Stimulated activated CD4-positive, alpha-beta T cell treated with anti-CD3 and anti-CD28 coated beads, TNF-alpha, amount 100 ng/mL, for 1 hour (primary cell): ENCODE measurements at places on chromosomes 1 and 21.
A peak's percentile ranks its signal among the peaks of the same experiment; 100 is the strongest.

DNA sequence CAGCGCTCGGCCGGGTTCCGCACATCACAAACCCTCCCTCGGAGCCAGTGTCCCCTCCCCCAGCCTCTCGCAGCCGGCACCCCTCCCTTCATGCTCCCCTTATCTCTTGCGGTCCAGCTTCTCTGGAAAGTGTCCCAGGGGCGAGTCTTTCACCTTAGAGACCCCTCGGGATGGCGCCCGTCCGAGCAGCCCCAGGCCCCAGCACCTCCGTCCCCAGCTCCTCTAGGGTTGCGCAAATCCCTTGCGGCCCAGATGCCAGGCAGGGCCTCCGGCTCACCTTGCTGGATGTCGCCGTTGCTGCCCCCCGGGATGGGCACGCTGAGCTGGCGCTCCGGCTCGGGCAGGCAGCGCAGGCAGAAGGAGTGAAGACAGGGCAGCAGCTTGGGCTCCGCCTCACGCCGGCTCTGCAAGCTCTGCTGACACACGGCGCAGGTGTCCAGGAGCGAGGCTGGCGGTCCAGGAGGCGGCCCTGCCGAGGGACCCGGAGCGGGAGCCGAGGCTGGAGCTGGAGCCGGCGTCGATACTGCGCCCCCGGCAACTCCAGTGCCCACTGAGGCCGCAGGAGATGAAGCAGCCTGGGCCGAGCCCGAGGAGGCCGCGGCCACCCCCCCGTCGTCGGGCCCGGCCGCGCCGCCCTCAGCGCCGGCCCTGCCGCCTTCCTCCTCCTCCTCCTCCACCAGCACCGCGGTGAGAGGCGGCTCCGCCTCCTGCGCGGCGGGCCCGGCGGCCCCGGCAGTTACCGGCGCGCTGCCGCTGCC, 550 bp downstream of the TRIM33 start:
- no peak for DNase-seq

- no peak for DNase-seq
Measured at GRCh38 chr1:197467881-197468280, 199.8 kb downstream of the CRB1 start.

GRCh38 chr1:19068639-19069276, 112.3 kb upstream of the IFFO2 start:
- DNase-seq = no peak

- no peak for DNase-seq
Measured at GRCh38 chr21:44360159-44360558, 6.7 kb downstream of the TRPM2 start.

GRCh38 chr1:113266788-113267187, 123.5 kb upstream of the MAGI3 start:
- no peak for DNase-seq

DNA sequence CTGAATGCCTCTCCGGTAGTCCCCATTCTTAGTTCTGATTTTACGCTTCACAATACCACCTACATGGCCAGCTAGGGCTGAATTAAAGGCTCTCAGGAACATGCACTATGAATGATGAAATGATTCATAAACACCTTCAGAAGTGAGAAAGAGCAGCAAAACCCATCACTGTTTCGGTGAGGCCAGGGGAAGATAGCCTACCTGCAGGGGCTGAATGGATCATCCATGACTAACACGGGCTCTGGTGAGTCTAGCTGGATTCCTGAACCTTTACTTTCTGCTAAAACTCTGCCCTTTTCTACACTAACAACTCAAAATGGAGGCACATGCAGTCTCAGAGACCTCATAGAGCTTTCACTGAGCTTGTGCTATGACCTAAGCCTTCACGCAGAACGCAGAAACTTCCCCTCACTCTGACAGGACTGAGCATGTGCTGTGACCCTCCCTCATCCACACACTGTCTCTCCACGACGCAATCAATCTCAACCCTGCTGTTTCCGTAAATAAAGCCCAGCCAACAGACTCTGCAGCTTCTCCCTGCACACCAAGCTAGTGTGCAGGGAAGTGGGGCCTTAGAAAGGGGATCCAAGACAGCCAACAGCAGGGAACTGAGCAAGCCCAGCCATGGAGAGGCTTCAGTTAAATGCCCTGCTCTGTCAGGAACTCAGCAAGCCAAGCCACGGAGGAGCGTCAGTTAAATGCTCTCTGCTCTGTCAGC, 207.8 kb downstream of the SLC45A1 start:
- peak; percentile 19 for DNase-seq

DNA sequence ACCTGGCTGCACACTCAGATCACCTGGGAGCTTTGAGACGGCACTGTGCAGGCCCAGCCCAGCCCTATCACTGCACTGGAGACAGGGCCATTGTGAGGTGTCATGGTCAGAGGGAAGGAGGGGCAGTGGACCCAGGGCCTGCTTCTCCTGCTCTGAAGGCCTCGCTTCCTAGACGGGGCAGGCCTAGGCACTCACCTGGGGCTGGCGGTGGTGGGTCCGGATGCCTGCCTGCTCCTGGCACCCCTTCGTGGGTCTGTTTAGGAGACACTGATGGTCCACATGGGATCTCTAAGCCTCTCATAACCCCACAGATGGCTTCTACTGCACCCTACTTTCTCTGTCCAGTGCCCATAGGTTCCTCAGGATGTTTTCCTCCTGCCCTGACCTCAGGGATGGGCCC, 230.9 kb downstream of the MATN1 start:
- DNase-seq = no peak

DNA sequence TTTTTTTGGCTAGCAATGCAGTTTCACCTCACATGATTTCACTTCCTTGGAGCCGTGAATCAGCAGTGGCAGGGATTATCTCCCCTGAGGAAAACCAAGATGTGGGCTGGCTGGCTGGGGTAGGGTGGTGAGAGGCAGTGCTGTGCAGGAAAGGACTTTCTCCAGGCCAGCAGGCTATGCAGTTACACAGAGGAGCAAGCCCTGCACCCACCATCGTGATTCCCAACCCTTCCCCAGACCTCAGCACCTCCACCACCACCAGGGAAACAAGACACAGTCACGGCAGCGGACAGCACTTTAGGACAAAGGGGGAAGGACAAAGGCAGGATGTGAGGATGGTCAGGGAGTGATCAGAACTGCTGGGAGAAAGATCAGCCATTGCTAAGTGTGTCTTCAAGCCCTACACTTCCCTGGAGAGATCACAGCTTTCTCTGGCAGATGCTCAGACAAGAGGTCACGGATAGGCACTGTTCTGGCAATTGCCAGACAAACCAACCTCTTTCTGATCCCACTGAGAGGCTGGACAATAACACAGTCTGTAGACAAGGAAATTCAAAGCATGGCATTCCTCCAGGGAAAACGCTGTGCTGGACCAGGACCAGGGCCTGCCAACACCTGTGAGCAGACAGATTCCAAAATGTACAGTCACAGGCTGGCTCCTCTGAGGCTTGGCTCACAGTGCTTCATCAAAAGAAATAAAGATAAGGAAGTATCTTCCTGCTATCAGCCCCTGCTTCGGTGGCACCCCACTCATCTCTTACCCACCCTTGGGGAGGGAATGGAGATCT, 509.4 kb downstream of the SMYD3 start:
- DNase-seq = no peak

GRCh38 chr1:180278596-180279395, 48.7 kb downstream of the LHX4 start:
- no peak for DNase-seq

DNA sequence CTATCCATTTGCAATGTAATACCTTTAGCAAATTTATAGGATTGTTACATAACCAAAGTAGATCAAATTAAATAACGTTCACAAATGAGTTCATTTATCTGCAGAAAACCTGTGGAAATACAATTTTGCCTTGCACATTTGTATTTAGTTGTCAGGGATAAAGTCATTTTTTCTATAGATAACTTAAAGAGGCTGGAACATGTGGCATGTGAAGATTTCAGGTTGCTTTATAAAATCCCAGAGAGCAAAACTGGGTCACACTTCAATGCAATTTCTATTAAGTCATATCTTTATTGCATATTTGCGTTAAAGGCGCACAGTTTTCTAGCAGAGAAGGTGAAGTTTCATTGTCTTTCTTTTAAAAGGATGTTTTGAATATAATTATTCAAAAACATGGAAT, 342.4 kb downstream of the USP25 start:
- DNase-seq = no peak

DNA sequence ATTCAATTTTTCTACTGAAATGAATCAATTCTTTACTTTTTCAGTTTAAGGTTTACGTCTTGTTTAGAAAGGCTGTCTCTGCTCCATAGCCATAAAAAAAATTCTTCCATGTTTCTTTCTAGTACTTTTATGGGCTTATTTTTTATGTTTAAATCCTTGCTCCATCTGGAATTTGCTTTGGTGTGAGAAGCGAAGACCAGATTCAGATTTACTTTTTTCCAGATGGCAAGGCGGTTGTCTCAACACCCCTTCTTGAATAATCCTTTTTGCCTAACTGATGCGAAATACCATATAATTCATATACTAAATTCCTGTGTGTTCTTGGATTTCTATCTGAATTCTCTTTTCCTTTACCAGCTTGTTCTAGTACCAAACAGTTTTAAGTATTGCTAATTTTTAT, 101.5 kb downstream of the C1orf94 start:
- no peak for DNase-seq

GRCh38 chr1:173467426-173467825, 9.7 kb upstream of the PRDX6 start:
- DNase-seq = no peak

DNA sequence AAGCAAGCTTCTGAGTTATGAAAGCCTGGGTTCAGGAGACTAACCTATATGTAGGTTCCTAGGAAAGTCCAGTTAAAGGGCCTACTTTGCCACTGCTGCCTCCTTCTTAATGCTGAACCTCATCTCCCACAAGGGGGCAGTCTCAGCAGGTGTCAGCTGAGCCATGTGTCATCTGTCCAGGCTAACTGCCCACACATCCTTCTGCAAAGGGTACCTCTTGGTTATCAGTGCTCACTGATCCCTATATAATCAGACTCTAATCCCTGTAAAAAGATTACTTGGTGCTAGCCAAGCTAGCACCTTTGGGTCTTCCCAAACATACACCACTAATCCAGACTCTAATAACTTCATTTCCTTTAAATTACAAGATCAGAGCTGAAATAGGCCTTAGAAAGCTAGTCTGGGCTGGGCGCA, 9.0 kb downstream of the PRDX1 start:
- DNase-seq = no peak

- no peak for DNase-seq
Measured at GRCh38 chr1:214506972-214507431, 44.4 kb downstream of the PTPN14 start.

DNA sequence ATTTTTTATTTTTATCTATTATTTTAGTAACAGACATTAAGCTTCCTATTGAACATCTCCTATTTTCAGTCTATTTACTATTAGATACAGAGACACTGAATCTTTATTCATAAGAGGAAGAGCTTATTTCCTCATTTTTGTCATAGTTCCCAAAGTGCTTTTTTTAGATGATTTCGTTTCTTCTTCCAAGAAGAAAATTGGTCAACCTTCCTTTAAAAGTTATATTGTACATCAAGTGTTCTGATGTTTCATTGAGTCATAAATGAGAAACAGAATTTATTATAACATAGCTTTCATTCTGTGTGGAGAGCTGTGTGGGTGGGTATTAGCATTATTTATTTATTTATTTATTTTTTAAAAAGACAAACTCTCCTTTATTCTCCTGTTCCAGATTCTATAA, 50.6 kb upstream of the BACH1 start:
- DNase-seq = no peak

DNA sequence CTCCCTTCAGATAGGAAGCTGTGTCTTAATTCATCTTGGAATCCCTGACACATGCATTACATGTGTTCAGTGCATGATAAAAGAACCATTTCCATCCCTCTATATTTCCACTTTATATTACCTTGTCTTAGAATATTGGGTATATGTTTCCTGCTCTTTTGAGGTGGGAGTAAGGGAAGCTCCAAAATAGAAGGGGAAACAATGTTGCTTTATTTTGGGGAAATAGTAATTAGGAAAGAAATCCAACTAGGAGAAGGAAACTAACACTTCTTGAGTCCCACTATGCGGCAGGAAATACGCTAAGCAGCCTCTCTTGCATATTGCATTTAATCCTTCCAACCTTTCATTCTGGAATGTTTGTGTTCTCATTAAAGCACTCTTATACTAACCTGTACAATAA, 89.4 kb upstream of the VAV3 start:
- DNase-seq = no peak

DNA sequence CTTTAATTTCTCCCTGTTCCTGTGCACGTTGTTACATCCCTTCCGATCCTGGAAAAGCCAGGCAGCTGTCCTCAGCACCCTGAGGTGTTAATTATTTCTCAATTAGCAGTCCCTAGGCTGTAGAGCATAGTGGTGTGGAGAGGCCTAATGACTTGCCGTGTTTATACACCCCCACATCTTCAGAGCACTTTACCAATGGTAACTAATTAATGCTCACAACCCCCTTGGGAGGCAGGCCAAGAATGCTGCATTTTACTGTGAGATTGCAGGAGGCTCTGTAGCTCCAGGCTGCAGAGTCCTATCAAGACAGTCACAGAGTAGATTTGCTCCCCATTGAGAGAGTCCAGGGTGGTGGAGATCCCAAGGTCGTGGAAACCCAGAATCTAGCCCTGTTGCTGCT, 2.4 kb upstream of the PARS2 start:
- DNase-seq = no peak

DNA sequence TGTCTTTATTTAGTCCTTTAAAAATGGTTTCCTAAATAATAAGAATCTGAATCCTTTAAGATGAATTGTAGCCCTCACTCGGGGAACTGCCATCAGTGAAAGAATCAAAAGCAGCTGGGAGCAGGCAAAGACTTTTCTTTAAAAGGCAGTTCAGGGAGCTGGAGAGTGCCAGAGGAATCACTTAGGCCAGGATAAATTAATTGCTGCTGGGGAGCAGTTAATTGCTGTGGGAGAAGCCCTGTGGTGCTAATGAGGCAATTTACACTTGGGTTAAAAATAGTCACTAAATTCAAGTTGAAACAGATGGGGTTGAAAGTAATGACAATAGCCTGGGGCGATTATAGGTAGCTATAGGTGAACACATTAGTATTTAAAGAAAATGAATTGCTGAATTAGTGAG, 38.7 kb upstream of the COL24A1 start:
- DNase-seq = no peak

GRCh38 chr1:92447033-92447681, 39.6 kb downstream of the GFI1 start:
- no peak for DNase-seq

DNA sequence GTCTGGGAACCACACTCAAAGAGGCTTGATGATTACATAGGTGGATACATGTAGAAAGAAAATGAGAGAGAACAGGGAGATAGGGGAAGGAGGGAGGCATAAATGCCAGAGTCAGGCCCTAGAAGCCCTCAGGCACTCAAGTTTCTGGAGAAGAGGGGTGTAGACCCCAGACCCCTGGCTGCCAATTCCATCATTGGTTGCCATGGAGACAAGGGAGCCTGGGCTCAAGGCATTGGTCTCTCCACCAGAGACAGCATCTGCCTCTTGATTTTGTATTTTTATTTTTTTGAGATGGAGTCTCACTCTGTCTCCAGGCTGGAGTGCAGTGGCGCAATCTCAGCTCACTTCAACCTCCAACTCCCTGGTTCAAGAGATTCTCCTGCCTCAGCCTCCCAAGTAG, 114.3 kb upstream of the GRIK3 start:
- no peak for DNase-seq

DNA sequence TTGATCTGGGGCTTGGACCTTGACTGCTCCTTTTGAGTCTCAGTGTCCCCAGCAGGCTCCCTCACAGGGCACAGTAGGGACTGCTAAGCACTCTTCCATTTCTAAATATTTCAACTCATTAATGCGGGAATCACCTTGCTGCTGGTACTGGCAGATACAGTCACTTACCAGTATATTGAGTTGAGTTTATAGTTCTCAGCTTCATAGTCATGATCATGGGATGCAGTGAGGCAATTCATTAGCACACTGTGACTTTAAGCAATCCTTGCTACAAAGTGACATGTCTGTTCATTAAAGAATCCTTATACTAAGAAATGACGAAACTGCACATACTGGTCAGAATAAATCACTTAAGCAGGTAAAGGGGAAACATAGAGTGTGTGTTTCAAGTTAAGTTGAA, 240.8 kb downstream of the SPATA17 start:
- DNase-seq = no peak
